ENCODE measurements at places on chromosomes 12 and 14.
A peak's percentile ranks its signal among the peaks of the same experiment; 100 is the strongest.

- peak; percentile 67 for DNase-seq
These were observed 152.1 kb downstream of the ADGRD1 start for GRCh38 chr12:131105736-131106348.

DNA sequence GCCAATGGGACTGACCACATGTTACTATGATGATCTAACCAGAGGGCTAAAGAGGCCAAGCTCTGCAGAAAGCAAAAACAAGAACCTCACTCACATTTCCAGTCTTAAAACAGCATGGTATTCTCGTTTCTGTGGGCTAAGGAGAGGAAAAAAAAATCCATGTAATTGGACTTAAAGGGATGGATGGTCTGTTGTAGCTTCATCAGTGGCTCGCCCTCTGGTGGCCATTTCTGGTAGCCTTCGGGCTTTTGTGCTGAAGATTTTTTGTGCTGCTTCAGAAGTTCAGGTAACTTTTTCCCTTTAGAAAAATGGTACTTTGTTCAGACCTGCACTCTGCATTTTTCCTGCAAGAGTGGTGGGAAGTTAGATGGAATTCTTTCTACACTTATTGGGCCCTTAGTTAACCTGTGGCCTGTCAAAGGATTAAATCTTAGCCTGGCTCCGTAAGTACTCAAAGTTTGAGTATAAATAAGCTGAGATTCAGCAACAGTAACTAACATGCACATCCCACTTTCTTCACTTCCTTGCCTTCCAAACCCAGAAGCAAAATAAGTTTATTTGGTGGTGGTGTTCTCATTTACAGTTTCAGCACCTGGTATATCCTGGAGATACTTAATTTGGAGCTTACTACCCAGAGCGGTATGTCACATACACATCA is 22.3 kb downstream of the DCAF4 start:
- peak; percentile 77 for DNase-seq

DNA sequence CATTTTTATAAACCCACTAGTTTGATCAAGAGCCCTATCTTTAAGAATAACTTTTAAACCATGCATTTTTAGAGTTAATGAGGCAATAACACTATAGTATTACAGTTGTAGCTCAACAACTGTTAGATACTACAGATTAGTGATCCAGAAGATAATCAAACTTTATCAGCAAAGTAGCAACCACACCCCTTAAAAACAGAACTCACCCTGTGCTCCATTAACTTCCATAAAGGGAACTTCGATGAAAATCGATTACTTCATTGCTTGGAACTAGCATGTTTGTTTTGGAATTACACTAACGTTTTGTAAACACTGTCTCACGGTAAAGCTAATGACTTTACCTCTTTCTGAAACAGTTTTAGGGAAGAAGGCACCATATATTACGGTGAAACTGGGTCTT is 1.4 kb downstream of the SGPP1 start:
- DNase-seq, result no peak

DNA sequence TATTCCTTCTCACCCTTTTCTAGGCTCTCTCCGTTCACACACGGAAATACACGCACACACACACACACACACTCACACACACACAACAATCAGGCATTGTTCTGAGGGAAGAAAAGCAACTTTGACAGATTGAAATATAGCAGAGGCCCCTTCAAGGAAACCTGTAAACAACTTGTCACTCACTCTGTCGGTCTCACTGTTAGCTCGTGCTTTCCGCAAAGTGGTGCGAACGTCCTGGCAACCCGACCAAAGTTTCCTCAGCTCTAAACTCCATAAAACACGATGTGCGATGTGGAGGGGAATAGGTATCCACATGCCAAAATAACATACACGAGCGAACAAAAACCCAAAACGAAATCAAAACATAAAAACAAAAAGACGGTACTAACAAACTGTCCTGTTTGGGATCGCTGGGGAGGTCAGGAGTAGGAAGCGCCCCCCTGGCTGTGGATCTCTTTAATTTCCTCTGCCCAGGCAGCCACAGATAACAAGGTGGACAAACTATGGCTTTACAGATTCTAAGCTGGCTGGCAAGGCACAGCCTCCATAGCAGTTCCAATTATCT is 822 bp upstream of the SOX5 start:
- DNase-seq, result no peak

GRCh38 chr14:63273717-63274655 is 44.7 kb downstream of the GPHB5 start:
- no peak for DNase-seq

DNA sequence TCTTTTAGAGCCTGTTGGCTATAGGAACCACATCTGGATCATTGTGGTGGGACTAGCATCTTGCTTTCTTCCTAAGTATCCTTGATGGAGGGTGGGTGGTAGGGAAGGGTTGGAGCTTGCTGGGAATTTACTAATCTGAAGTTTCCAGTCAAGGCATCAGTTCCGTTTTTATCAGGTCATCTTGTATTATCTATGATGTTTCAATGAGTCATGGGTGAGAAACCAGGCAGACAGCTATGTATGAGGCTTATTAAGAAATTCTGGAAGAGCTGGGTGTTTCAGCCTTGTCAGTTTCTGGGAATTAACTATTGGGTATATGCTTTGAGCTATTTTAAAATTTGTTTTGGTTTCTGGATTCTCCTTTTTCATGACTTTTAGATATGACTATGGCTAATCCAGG is 11.3 kb downstream of the TSFM start:
- DNase-seq, result no peak

DNA sequence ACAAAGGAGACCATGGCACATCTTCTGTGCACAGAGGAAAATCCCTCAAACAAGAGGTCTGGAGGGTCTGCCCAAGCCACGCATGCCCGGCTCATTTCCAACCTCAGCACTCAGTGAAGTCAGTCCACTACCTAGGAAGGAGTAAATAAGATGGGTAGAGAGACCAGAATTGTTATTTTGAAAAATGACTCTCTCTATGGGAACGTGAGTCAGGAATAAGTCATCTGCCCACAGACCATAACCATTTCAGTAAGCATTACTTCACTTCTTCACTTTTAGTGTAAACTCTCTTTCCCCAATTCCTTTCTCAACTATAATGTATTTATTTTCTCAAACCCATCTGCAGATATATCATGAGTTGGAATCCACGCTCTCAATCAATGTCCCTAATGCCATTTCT is 1039.9 kb upstream of the USP15 start:
- no peak for DNase-seq

DNA sequence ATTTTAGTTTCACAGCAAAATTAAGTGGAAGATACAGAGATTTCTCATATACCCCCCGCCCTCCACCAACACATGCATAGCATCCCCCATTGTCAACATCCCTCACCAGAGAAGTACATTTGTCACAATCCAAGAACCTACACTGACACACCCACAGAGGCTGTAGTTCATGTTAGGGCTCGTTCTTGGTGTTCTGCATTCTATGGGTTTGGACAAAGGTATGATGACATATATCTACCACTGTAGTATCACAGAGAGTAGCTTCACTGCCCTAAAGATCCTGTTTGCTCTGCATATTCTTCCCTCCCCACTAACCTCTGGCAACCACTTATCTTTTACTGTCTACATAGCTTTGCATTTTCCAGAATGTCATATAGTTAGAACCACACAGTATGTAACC is 444.6 kb upstream of the DCN start:
- no peak for DNase-seq

GRCh38 chr12:122984612-122985337 is 4.3 kb downstream of the ARL6IP4 start:
- no peak for DNase-seq

- peak; percentile 38 for DNase-seq
These were observed at the start of gene AKT1 for GRCh38 chr14:104794993-104795780. TSS of gene AKT1 (minus strand) at chr14:104795748. CDS start at chr14:104792643, 3,105 bp downstream.

- no peak for DNase-seq
These were observed 331.2 kb upstream of the FBXO33 start for GRCh38 chr14:39763402-39763890.

DNA sequence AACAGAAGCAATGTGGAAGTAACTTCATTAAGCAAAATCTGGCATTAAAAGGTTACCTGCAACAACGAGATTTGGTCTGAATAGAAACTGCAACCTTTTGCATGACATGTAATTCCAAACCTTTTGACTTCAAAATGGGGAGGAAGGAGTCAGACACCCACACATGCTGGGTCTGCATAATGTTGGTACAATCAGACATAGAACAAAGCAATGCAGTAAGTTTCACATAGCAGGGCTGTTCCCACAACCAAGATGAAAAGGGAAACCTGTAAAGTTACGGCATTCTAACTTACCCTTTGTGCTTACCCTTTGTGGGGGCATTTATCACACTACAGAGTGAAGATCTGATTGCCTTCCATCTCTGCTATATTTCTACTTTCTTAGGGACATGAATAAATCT is 10.1 kb upstream of the SLC35F4 start:
- DNase-seq, result no peak

DNA sequence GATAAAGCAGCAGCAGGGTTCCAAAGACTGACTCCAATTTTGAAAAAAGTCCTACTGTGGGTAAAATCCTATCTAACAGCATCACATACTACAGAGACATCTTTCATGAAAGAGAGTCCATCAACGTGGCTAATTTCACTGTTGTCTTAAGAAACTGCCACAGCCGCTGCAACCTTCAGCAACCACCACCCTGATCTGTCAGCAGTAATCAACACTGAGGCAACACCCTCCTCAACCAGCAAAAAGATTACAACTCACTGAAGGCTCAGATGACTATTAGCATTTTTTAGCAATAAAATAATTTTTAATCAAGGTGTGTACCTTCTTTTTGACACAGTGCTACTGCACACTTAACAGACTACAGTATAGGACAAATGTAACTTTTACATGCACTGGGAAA is 6.6 kb downstream of the CAPRIN2 start:
- no peak for DNase-seq

GRCh38 chr12:77354766-77355362 is 289.5 kb upstream of the E2F7 start:
- DNase-seq, result no peak

DNA sequence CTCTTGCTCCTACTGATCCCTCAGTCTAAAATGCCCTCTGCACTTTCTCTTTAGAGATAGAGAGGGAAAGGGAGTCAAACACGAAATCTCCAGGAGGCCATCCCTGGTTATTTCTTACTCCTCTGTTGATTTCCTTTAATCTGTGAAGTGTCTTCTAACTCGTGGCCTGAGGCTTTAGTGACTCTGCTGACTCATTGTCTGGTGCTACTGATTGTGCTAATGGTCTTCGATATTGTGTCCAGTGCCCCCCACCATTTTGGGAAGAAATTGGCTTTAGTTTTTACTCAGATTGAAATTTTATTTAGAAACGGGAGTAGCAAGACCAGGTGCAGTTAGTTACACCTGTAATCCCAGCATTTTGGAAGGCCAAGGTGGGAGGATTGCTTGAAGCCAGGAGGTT is 839 bp downstream of the CLEC9A start:
- DNase-seq, result no peak

DNA sequence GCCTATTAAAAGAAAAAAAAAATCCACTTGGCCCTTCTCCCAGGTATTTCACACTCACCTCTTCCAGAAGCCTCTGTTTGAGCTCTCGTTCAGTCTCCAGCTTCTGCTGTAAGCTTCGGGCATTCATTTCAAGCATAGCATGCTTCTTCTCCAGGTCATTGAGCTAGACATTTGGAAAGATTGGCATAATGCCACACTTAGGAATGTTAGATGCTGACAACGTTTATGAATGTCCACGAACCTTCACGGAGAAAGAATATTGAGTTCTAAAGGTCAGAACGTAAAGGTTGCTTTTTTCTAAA is 60.5 kb downstream of the PRKAB1 start:
- no peak for DNase-seq

DNA sequence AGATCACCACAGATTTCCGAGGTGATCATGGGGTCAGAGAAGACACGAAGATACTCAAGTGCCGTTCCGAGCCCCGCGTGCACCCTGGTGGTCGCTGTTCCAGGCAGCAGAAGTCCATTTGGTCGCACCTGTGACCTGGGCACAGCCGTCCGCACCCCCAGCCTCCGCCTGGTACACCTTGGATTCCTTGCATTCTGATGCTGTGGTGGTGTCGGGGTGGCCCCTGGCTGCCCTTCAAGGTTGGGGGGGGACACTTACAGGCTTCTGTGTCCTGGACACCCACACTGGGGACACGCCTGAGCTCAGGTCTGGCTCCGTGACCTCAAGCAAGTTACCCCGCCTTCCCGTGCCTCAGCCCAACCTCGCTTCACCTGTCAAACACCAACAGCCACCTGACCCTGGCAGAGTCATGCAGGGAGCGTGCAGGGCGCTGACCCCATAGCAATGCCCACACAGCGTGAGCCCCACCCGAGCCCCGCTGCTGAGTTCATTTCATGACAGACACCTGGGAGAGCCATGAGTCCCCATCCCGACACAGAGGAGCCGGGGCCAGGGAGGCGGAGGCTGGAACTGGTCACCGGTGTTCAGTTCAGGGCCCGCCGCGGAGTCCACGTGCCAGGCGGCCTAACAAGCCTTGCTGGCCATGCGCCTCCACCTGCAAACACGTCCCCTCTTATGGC is 17.9 kb upstream of the GALNT9 start:
- no peak for DNase-seq

GRCh38 chr14:92039063-92039718 is 668 bp downstream of the TRIP11 start:
- DNase-seq, result no peak

DNA sequence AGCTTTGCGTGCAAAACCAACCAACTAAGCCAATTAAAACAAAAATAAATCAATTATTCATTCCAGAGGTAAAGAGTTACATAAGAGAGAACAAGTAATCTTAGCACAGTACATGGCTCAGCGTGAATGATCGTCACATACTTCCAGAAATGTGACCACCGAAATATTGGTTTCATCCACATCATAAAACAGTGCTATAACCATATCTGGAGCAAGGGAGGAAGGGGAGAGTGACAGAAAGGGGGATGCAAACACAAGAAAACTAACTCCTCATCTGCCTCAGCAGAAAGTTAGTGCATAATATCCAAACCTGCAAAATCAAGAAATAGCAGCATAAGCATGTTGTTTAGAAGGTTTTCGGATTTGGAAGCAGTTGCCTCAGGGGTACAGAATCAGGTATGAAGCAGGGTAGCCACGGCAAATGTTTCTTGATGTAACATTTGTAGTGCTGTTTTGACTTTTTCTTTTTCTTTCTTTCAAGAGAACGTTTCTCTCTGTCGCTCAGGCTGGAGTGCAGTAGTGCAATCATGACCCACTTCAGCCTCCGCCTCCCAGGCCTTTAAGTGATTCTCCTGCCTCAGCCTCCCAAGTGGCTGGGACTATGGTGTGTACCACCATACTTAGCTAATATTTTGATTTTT is 93.9 kb upstream of the EGLN3 start:
- DNase-seq, result no peak

- no peak for DNase-seq
These were observed 493.8 kb downstream of the NPAS3 start for GRCh38 chr14:33432407-33433023.

- peak; percentile 5 for DNase-seq
These were observed 24.9 kb upstream of the SPPL3 start for GRCh38 chr12:120928864-120929652.

Measured in stimulated activated CD4-positive, alpha-beta T cell treated with anti-CD3 and anti-CD28 coated beads, Interleukin-2, amount 100 ng/mL, for 24 hours (primary cell).